ENCODE measurements at places on chromosomes 5 and 9.

DNA sequence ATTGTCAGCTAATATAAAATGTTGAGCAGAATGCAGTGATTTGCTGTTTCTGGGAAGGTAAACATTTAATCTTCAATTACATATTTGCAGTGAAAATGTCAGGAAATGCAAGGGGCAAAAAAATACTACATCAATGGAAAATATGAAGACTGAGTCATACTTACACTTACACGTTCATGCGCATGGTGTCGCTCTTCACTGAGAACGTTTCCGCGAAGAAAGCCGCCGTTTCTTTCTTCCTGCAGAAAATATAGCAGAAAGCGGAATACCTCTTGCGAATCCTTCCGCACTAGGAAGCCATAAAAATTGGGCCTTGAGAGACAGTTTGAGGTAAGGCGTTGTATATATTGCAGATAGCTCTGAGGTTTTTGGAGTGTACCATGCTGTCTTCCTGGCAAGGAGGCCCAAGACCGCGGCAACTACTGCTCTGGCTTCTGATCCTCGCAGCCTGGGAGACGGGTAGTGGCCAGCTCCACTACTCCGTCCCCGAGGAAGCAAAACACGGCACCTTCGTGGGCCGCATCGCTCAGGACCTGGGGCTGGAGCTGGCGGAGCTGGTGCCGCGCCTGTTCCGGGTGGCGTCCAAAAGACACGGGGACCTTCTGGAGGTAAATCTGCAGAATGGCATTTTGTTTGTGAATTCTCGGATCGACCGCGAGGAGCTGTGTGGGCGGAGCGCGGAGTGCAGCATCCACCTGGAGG, at the start of gene PCDHA13:
Gene PCDHA13, plus strand, starts transcription at position 236 of the 702 bp plus-strand sequence. Its CDS starts 145 bp downstream, at position 381.
- DNase-seq: no peak

DNA sequence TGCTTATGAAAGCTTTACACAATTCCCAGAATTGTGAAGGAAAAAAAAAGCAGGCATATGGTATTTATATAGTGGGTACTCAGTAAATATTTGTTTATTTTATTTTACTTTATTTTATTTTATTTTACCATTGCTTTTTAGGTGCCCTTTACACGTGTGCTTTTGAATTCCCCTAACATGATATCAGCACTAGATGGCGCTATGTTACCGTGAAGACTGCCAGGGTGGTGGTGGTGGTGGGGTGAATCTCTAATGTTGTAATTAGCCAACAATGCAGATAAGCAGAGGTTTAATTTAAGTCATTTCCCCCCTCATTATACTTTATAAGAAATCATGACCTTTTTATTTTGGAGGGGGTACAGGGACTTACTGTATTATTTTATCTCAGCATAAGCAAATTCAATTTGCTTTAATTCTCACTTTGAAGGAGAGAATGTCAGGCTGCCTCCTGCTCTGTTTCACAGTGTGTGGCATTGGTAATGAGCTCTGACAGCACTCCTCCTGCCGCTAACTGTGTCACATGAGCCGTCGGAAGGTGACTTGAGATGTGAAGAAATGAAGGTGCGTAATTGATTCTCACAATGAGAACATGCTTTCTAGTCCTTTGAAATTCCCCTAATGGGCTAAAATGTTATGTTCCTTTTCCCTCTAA, 165.6 kb downstream of the YTHDC2 start:
- peak; percentile 77 for DNase-seq

GRCh38 chr9:100584951-100585350, 7.1 kb downstream of the CAVIN4 start:
- DNase-seq: no peak

DNA sequence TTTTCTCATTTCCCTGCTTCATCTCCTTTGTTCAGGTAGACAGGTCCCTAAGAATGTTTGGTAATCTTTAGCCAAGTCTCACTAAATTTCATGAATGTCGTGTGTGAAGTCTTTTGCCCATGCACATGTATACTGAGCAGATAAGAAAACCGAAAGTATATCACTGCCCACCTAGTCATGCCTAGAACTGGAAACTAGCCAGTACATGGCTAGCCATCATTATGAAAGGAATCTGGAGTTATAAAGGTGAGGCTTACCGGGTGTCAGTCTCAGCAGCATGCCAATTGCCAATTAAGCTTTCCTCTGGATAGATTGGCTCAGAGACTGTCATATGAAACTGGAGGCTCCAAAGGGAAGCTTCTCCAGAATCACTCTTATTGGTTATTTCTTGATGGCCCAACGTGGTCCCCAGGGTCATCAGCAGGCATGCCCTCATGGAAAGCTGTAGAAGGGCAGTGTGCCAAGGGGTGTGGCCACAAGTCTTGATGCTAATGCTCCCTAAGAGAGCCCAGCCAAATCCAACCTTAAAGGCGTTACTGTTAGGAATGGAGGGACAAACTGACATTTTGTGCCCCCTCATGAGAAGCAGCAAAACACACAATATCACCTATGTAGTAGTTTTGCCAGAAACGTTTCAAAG, 307.3 kb upstream of the PIK3R1 start:
- DNase-seq: no peak

DNA sequence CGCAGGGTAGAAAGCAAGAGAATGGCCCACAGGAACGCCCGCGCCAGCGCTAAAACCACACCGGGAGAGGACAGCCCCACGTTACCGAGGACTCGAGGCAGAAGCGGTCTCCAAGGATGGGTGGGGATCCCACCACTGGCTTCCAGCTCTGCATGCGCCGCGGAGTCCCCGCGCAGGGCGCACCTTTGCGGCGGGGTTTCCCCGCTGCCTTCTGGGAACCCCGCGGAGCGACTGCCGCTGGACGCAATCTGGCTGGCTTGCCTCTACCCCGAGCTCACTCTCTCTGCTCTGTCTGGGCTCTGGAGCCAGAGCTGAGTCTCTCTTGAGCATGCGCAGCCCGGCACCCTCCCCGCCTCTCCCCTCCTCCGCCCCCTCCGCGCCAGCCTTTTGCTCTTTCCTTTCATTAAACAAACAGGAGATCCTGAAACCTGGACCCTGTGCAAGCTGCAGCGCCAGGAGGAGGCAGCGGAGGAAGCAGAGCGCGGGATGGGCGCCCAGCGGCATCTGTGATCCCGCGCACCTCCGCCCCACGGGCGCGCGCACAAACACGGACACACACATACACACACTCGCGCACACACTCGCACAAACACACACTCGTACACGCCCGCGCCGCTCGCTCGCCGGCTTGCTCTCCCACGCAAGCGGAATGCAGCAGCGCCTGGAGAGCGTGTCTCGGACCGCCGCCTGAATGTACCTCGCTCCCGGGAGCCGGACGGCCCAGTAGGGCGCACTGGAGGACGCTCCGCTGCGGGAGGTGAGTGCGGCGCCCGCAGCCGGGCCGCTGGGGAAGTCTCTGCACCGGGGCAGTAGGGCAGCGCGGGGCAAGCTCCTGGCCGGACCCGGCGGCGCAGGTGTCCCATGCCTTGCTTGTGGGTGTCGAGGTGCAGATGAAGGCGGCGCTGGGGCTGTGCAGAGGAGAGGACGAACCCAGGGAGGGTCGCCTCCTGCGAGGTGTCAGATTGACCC, at the start of gene PLPPR1:
Gene PLPPR1, plus strand, starts transcription at position 382 of the 969 bp plus-strand sequence.
- DNase-seq: no peak

- DNase-seq: no peak
Observed at GRCh38 chr5:3590161-3590966, 5.3 kb upstream of the IRX1 start.
